Stimulated activated CD4-positive, alpha-beta T cell treated with anti-CD3 and anti-CD28 coated beads, Interleukin-2, amount 100 ng/mL, for 24 hours (primary cell): ENCODE measurements at places on chromosomes 5 and 9.
A peak's percentile ranks its signal among the peaks of the same experiment; 100 is the strongest.

GRCh38 chr9:137728444-137729311 is 109.9 kb downstream of the EHMT1 start:
- no peak for DNase-seq

DNA sequence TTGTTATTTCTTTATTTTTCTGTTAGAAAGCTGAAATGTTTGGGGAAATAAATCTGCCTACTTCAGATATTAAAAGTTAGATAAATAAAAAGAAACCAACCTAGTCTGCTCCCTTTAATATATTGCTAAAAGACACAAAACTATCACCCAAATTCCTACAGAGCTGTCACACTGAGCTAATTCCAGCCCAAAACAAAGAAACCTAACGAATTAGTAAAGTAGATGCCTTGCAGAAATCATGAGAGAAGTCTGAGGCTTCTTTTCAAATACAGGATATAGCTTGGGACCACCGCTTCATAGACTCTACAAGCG is 122.2 kb upstream of the LMX1B start:
- no peak for DNase-seq

DNA sequence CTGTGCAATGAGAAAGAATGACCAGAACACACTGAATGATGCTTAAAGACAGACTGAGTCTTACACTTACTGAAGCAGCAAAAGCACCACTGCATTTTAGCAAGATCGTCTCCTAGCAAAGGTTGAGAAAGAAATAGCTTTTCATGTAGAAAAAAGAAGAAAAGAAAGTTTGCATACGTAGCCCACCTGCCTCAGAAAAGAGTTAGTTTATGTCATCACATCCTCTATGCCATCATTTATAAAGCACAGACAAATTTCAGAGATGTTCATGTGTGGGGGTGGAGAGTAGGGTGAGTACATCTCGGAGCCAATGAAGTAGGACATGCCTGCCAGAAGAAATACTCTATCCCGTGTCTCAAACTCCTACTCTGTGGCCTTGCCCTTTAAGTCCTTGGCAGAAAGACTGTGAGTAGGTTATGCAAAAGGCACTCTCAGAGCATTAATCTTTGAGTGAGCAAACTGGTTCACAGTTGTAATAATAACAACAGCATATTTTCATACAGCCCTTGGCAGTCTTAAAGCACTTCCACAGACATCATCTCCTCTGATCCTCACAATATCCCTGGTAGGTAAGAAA is 22.4 kb downstream of the NRG2 start:
- DNase-seq: no peak

- no peak for DNase-seq
These were observed 7.3 kb upstream of the WDR41 start for GRCh38 chr5:77499441-77499840.

DNA sequence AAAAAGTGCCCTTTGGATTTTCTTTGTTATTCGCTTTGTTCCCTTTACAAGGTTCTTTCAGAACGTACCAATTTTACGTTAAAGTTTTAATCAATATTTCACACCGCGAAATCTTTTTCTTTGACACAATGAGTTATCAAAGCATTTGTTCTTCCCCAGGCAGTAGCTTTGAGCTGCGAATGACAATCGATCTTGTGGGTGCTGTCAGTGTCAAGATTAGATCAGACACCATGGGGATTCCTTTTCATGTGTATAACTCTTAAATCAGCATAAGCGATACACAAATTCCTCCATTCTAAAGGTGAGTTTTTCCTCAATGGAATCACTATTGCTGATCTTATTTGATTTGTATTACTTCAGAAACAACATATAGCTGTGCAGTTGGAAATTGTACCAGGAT is 145.5 kb downstream of the ST8SIA4 start:
- DNase-seq: no peak

GRCh38 chr5:16536818-16537217 is 71.2 kb upstream of the ZNF622 start:
- DNase-seq: no peak

- DNase-seq: no peak
These were observed 110.1 kb downstream of the MARCHF3 start for GRCh38 chr5:126920291-126920690.

DNA sequence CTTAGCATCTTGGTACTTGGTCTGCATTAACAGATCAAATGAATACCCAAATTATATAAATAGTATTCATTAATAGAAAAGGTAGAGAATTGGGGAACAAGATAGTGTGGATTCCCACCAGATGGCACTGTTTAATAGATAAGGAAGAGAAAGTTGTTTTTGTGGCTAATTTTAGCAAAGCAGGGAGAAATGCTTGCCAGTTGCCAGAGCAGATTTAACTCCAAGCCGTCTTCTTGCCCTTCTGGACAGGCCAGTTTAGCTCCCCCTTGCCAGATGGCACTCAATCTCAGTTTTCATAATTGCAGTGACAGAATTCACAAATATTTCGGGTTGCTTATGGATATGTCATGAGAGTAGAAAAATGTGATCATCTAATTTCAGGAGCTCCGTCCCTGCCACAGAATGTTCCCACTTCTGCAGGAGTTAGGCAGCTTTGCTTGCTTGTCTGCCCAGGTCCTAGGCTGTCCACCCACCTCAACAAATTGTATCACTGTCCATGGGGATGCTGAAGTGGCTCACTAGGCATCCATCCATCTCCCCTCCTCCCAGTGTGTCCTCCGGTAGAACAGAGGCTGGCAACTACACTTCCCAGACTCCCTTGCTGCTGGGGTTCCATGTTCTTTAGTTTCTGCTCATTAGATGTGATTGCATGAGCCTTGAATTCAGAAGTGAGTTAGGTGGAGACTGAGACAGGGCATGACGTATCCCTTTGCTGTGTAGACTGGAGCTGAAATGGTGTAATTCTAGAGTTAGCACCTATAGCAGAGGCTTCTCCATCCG is 11.8 kb upstream of the HEXB start:
- no peak for DNase-seq

DNA sequence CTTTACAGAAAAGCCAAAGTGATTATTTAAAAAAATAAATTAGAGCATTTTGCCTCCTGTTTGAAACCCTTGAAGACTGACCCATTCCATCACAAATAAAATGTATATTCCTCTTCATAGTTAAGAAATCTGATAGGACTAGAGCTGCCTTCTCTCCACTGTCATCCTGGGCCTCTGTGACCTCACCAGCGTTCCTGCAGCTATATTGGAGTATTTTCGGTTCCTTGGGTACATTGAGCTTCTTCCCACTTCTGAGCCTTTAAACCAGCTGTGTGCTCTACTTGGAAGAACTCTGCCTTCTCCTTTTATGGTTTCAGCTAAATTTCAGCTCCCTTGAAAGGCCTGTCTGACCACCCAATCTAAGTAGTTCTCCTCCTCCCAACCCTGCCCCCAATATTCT is 99.1 kb upstream of the ABCA1 start:
- DNase-seq: no peak

GRCh38 chr5:177530638-177531037 is 13.9 kb upstream of the DDX41 start:
- no peak for DNase-seq

GRCh38 chr5:3384531-3384930 is 211.1 kb upstream of the IRX1 start:
- no peak for DNase-seq

- peak; percentile 45 for DNase-seq
These were observed 848 bp downstream of the RAD50 start for GRCh38 chr5:132557478-132558172.

DNA sequence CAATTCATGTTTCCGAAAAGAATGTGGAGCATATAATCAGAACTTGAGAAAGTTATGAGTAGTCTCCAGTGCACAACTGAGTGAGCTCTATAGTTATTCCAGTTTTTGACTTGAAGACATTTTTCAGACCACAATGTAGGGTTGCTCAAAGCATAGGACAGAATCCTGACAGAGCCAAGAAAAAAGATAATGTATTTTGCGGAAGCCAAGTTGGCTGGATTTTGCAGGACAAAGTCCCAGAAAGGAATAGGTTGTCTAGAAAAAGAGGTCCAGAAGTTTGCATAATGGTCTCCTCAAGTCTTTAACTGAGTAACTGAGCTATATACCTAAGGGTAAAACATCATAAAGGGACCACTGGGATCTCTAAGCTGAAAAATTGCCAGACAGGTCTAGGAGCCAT is 1028.0 kb downstream of the TAF11L14 start:
- no peak for DNase-seq

- no peak for DNase-seq
These were observed 44.7 kb upstream of the VCAN start for GRCh38 chr5:83426855-83427254.

DNA sequence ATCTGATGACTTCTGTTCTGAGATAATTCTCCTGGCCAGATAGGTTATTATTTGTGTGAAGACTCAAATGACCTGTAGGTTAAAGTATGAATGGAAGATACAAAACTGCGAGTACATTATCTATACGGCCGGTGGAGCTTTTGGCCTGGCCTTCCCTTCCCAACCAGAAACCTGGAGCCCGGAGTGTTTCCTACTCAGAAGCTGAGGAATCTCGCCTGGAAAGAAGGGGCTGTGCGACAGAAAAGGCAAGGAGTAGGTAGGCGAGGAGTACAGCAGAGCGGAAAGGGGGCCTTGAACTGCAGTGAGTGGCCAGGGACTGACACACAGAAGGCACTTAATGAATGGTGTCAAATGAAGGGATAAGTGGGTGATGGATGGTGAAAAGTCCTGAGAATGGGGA is 34.6 kb downstream of the ANGPTL2 start:
- DNase-seq: no peak

GRCh38 chr9:136010176-136010575 is 49.0 kb upstream of the UBAC1 start:
- DNase-seq: no peak

DNA sequence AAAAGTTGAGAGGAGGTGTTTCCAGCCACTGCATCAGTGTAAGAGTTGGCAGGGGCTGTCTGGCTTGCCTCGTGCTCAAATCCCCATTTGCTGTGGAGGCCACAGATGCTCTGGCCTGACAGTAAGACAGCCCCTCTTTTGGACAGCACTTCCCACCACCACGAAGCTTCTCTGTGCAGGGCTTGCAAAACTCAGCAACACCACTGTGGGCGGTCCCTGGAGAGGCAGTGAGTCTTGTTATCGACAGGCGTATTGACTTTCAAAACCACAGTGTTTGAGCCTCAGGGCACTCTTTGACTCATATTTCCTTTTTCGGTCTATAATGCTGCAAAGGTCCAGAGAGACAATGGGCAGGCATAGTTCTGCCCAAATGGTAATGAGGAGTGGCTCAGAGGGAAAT is 539.5 kb downstream of the EBF1 start:
- DNase-seq: no peak

DNA sequence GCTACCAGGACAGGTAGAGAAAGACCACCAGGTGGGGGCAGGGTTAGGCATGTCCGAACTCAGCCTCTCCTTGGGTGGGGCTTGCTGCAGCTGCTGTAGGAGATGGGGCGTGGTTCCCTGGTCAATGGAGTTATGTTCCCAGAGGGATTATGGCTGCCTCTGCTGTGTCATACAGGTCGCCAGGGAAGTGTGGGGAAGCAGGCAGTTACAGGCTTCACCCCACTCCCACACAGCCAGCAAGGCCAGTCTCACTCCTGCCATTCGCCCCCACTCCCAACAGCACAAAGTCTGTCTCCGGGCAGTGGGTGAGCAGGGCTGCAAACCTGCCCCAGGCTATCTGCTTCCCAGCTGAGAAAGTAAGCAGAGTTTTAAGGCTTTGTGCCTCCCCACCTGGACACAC is 20.0 kb upstream of the CEP72 start:
- DNase-seq: no peak

DNA sequence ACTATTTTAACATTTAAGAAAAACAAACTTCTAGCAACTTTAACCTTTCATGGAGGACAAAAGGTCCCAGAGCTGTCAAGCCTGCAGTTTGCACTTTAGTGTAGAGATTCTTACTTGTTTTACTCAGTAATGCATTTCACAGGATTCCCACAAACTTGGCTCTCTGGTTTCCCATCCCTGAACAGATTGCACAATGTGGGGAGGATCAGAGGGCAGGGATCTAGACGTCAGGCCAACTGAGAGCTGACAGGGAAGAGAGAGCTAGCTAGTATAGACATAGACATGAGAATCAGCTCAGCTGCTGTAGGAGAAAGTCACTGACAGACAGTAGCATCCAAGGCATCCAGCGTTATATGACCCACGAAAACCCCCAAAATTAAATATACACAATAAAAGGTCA is 20.9 kb upstream of the BNIP1 start:
- DNase-seq: no peak

DNA sequence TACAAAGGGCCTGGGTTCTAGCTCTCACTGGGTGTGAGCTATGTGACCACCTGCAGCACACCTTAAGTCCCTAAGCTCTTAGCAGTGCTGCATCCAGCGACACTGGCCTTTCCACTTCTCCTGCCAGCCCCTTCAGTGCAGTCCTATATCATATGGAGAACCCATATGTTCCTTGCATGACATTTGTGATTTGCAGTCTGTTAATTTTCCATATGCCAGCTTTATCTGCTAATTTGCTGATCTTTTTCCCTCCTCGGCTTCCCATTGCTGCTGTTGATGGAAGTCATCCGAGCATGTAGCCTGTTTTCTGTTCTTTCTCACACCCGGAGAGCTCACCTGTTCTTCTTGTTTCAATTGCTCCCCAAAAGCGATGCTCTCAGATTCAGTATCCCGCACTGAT is 23.2 kb downstream of the PRDM6 start:
- no peak for DNase-seq

DNA sequence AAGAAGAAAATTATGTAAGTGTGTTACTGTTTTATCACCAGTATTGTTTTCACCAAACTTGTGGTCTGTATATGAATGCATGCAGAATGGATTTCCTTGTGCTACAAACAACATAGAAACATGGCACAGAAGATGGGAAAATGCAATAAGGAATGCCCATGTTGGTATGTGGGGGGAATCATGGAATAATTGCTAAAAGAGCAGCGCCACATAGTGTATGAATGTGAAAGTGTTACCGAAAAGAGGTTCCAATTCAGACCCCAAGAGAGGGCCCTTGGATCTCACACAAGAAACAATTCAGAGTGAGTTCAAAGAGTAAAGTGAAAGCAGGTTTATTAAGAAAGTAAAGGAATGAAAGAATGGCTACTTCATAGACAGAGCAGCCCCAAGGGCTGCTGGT is 26.4 kb upstream of the TYRP1 start:
- no peak for DNase-seq

GRCh38 chr9:111298111-111298510 is 31.9 kb downstream of the OR2K2 start:
- no peak for DNase-seq

GRCh38 chr5:139774980-139775661 is 20.5 kb upstream of the PSD2 start:
- DNase-seq: peak; percentile 88
